Bronchial epithelial cell (primary cell): ENCODE measurements at places on chromosomes 7 and 10. TPM values are rescaled to one million over a fixed set of nuclear protein-coding genes. Genes with fewer than 3 reads are reported as not detected.

ZC3HAV1L gene
- total RNA-seq, result 6.3 and 11.1 TPM in 2 replicates

HTR5A gene
- not detected in 2 replicates for total RNA-seq

TRDMT1 gene
- total RNA-seq, result 1.3 and 1.4 TPM in 2 replicates

HMX3 gene
- total RNA-seq, result 0.13 TPM in 1 of 2 replicates, not detected in the other

LRRC17 gene
- 0.26 and 0.38 TPM in 2 replicates for total RNA-seq

GPR85 gene
- total RNA-seq, result 0.26 and 0.77 TPM in 2 replicates

GRM8 gene
- 0.13 TPM in 1 of 2 replicates, not detected in the other for total RNA-seq

WEE2 gene
- not detected in 2 replicates for total RNA-seq

ZNF425 gene
- 3.7 TPM in 2 replicates for total RNA-seq

CAMK1D gene
- 1.8 and 7.6 TPM in 2 replicates for total RNA-seq

OR9A2 gene
- 0.26 TPM in 1 of 2 replicates, not detected in the other for total RNA-seq

SLC39A12 gene
- total RNA-seq, result not detected in 2 replicates

INTS1 gene
- total RNA-seq, result 18.7 and 21.6 TPM in 2 replicates

ITGB8 gene
- 10.5 and 13.8 TPM in 2 replicates for total RNA-seq

TACR2 gene
- under 0.01 TPM in 1 of 2 replicates, not detected in the other for total RNA-seq

AP3M1 gene
- 16.3 and 22.7 TPM in 2 replicates for total RNA-seq

OR13A1 gene
- total RNA-seq, result not detected in 2 replicates

SLC16A12 gene
- total RNA-seq, result not detected in 2 replicates

CPN1 gene
- not detected in 2 replicates for total RNA-seq

TMEM196 gene
- total RNA-seq, result not detected in 2 replicates

PKD2L1 gene
- under 0.01 TPM in 1 of 2 replicates, not detected in the other for total RNA-seq

SOSTDC1 gene
- not detected in 2 replicates for total RNA-seq

HILPDA gene
- 41.1 and 70.4 TPM in 2 replicates for total RNA-seq

NOS3 gene
- total RNA-seq, result under 0.01 TPM in 2 replicates

RTKN2 gene
- total RNA-seq, result 0.79 and 1.7 TPM in 2 replicates

RBP4 gene
- not detected in 2 replicates for total RNA-seq

INA gene
- total RNA-seq, result 0.26 TPM in 2 replicates

ZNF239 gene
- total RNA-seq, result 0.26 and 2.6 TPM in 2 replicates

CASD1 gene
- total RNA-seq, result 8.7 and 8.8 TPM in 2 replicates

CALML3 gene
- 0.53 and 1.0 TPM in 2 replicates for total RNA-seq
